ENCODE measurements at places on chromosomes 4 and X. TPM values are rescaled to one million over a fixed set of nuclear protein-coding genes. Genes with fewer than 3 reads are reported as not detected.

DNA sequence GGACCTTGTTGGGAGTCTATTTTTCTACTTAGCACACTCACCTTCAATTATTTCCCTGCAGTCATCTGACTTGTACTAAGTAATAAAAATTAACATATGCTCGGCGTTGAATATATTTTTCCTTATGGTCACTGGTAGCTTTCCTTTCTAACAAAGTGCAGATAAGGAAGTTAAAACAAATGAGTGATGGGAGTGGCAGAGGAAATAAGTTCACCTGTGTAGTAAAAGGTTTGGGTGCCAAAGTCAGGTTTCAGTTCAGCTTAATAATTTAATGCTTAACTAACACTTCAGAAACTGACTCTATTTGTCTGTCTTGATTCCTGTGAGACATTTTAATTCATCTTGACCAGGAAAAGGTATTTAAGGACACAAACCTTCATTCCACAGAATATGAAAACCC is 184.4 kb downstream of the PCDH7 start:
- DNase-seq: no peak

The FREM3 gene
- total RNA-seq: not detected

The TMEM47 gene
- total RNA-seq: 69.2 TPM

DNA sequence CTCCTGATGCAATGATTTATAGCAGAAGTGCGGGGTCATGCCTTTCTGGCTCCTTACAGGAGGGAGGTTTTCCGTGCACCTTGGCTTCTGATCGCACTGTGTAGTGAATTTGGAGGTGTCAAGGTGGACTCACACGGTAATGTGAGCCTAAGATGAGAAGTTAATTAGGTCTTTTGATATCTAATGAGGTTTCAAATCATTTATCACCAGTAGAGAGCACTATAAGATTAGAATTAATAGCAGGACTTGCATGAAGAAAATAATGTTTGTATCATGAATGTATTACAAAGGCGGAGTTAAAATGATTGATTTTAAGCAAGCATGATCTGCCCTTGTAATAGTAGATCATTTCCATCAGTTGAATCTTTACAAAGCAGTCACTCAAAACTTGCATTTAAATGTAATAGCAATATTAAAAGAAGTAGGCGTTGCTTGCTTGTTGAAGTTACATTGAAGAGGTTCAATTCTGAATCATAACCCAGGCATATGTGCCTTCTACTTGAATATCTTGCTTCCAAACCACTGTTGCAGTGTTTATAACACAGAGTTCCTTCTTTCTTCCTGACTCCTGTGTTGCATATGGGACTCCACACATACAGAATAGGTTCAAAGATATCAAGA is 152.1 kb downstream of the FMR1NB start:
- peak; percentile 19 for DNase-seq

The MTCP1 gene
- total RNA-seq: 1.1 TPM

GRCh38 chrX:118528071-118528737 is 32.6 kb downstream of the DOCK11 start:
- no peak for DNase-seq

DNA sequence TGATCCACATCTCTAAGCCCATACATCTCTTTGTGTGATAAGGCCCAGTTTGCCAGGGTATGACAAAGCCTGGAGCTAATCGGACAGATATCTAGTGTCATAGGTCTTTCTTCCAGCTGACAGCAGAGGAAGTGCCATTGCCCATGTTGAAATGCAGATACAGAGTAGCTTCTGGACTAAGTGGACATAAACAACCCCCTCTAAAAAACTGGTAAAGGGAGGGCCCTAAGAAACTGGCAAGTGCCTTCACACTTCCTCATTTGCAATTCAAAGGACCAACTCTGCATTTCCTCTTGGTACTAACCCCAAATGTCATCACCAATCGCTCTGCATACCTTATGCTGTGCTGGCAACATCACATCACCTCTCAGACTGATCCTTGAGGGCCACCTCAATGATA is 20.8 kb downstream of the ARHGEF6 start:
- no peak for DNase-seq

The MGARP gene
- 0.31 TPM for total RNA-seq

DNA sequence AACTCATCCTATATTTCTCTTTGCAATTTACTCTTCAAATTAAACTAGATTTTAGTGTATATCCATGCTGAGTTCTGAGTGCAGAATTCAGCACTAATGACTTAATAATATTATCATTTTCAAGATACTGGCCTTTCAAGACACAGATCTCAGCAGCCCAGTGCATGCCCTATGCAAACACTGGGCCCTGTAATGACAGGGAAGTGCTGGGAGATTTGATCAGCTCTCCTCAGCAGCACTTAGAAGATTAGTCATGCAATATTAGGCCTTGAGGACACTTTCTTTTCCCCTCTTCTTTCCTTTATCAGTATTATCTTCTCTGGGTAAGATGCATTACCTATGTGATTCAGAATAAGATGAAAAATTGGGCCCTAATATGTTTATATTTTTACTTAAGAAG is 207.1 kb downstream of the PPP3CA start:
- no peak for DNase-seq

DNA sequence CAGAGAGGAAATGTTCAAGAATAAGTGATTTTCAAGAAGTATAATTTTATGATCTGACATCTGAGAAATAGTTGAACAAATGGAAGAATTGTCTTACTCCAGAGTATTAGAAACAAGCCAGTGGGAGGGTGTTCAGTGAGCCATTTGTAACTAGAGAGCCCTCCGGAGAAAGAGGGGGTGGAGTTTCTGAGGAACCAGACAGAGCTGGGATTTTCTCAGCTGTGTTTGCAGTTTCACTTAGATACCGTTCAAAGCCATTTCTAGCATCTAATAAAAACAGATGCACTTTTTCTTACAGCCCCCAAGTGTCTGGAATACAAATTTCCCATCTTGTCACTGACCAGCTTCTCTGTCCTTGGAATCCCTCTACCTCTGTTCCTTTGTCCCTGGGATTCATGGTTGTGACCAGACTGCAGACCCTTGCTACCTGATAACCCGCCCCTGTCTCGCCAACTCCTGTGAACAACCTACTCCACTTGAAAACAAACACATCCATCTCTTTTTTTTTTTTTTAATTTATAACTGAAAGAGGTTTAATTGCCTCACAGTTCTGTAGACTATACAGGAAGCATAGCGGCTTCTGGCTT is 132.8 kb upstream of the KLF3 start:
- DNase-seq: peak; percentile 40

GRCh38 chr4:54384563-54384962 is 155.5 kb downstream of the PDGFRA start:
- peak; percentile 55 for DNase-seq

DNA sequence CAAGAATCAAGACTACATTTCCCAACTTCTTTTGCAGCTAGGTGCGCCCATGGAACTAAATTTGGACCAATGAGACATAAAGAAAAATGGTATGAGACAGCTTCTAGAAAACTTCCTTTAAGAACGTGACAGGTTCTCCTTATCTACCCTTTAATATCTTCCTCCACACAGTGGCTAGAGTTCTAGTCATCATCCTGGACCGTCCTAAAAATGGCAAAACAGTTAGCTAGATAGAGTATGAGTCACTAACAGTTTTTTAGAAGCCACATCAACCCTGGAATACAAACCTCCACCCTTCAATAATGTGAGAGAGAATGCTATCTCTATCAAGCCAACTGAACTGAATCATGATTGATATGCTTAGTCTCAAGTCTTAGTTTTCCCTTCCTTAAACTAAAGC is 267.9 kb upstream of the SLC7A11 start:
- peak; percentile 71 for DNase-seq

The GAB3 gene
- 7.3 TPM for total RNA-seq

DNA sequence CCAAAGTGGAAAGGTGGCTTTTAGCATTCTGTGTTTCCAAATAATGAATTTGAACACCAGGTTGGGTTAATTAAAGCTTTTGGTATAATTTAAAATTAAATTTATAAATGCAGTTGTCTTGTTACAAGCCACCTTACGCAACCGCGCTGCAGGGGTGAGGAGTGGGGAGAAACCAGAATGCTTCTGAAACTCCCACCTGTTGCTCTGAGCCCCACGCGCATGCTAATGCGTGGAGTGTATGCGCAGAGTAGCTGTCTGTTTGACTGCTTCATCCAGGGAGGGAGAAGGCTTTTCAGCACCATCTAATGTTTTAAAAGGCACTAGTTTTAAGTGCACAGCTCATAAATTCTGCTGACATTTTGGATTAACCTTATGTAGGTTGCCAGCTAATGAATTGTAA is 12.5 kb downstream of the OGT start:
- DNase-seq: no peak

- no peak for DNase-seq
These were observed 45.6 kb upstream of the CHRNA9 start for GRCh38 chr4:40289366-40290188.

The ARHGAP10 gene
- total RNA-seq: 37.0 TPM

DNA sequence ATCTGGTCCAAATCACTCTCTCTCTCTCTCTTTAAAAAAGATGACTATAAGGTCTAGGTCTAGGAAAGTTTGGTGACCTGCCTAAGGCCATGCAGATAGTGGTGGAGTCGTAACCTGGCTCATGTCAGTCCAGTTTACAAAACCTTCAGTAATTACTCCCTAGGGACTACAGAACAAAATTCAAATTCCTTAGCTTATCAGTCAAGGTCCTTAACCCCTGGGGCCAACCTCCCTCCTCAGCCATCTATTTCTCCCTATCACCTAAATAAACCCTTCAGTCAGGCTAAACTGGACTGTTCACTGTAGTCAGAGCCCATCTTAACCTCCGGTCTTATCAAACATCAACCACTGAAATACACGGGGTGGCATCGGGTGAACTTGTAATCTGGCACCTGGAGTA is 68.9 kb downstream of the MAP3K15 start:
- DNase-seq: no peak

The SCARB2 gene
- 208 TPM for total RNA-seq

DNA sequence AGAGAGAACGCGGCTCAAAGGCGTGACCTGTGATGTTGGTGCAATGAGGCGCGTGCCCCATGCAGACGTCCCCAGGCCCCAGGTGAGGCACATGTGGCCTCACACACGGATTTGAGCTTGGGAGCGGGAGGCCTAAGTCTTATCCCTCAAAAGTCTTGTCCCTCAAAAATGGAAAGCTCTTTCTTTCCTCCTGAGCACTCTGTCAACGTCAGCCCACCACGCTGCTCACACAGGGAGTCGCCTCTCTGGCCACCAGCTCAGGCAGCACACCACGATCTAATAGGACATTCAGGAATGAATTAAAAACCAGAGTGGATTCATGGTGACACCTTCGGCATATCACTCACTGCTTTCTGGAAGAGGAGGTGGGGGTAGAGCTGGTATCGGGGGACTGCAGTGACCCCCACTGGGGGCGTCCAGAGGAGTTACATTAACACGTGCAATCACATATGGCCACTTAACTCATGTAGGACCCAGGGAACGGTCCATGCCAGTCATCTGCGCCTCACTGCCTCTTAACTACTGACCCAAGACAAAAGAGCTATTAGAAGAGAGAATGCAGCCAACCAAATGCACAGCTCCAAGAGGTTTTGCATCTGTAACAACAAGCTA is 21.9 kb upstream of the CYP4V2 start:
- no peak for DNase-seq

- DNase-seq: no peak
These were observed 151.9 kb upstream of the PLAC1 start for GRCh38 chrX:134810211-134810610.
